ENCODE measurements at places on chromosomes 3 and 15.

DNA sequence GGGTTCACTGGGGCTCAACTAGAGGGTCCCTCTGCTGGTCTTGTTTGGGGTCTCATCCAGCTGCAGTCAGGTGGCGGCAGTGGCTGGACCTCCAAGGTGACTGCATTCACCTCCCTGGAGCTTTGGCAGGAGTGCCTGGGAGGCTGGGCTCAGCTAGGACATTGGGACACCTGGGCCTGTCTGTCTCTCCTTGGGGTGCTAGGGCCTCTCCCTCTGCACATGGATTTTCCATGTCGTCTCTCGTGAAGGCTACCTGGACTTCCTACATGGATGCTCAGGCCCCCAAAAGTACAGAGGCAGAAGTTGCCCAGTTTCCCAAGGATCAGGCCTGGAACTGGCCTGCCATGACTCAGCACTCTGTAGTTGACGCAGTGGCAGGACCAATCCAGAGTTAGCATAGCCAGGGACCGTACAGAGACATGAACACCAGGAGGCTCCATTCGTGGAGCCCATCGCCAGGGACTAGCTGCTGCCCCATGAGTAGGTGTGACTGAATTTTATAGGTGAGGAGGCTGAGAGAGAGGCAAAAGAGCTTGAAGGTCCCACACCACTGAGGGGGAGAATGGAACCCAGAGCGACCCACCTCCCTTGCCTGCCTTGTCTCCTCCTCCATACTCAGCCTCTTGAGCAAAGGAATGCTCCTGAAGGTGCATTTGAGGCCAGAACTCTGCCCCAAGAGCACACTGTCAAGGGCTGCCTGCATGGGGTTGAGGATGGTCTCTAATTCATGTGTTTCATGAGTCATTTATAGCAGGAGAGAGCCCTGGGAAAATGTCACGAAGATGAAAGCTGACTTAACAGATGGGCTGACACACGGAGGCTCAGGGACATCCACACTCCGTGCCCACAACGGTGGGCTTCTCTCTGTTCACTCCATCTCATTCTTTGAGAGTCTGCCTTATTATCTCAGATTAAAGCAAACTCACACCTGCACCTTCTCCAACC lies 13.0 kb upstream of the ALDH1A3 start:
- no peak for DNase-seq

GRCh38 chr3:38157117-38157516 lies 8.2 kb upstream of the OXSR1 start:
- DNase-seq: no peak

DNA sequence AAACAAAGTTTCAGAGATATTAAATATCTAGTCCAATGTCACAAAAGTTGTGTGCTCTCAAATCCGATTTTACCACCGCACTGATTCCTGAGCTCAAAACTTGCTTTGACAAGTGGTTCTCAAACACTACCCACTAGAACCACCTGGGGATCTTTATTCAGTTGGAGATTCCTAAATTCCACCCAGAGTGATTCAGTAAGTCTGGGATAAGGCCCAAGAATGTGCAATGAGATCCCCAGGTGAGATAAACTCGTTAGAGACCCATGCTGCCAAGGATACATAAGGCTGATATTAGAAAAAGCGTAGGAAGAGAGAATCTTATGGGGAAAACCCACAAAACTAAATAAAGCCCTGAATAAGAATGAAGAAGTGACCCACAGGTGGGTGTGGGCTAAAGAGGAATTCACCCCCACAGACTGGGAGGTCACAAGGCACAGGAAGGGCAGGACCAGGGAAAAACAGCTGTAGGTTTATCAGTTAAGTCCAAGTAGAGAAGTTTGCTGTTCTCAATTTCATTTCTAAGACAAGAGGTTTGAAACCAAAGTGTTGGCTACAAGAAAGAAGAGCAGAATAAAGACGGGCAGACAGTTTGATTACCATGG lies 11.5 kb upstream of the RPS17 start:
- no peak for DNase-seq

GRCh38 chr3:100706365-100706764 lies 2.9 kb upstream of the TFG start:
- DNase-seq: no peak

DNA sequence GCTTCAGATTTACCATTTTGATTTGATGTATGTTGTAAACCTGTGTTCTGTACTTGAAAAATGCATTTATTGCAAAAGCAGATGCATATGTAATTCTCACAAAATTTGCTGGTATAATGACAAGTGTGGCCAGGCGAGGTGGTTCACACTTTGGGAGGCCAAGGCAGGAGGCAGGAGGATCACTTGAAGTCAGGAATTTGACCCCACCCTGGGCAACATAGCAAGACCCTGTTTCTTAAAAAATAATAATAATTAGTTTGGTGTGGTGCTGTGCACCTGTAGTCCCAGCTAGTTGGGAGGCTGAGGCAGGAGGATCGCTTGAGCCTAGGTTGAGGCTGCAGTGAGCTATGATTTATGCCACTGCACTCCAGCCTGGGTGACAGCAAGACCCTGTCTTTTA lies 4.7 kb upstream of the HYKK start:
- no peak for DNase-seq

DNA sequence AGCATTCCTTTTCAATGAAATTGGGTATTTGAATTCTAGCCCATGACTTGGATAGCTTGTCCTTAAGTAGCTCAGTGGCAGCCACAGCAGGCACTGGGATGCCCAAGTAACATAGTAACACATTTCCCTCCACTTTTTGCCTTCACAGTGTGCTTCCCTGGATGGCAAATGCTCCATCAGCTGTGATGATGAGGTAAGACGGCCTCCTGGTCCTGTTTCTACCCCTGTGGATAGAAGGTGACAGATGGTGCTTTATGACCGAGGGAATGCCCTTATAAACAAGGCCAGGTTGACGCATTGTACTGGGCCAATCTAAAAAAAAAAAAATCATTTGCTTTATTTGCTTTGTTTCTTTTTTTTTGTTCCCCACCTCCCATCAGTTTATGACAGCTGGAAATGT lies 41.8 kb upstream of the LRTM1 start:
- no peak for DNase-seq

- no peak for DNase-seq
These were observed 439.7 kb downstream of the NTRK3 start for GRCh38 chr15:87816811-87817210.

GRCh38 chr3:186213946-186214345 lies 105.1 kb upstream of the ETV5 start:
- no peak for DNase-seq

- DNase-seq: no peak
These were observed 25.5 kb upstream of the ESYT3 start for GRCh38 chr3:138408751-138409570.

DNA sequence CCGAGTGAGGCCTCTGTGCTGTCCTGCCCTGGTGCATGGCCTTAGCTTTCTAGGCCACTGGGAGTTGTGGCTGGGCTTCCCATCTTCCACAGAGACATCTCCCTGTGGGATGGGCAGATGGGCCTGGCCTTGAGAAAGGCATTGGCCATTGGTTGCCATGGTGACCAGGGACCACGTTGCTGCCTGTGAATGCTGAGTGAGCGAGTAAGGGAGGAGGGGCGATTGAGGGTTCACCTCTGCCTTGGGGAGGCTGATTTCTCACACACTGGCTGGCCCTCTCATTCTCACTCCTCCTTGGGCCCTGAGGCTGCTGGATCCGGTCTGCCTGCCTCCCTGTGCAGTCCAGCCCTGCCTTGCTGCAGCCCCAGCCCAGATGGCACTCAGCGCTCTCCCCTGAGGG lies 26.4 kb upstream of the DOCK3 start:
- no peak for DNase-seq

GRCh38 chr15:42065033-42065432 lies 29.3 kb downstream of the PLA2G4D start:
- no peak for DNase-seq

- no peak for DNase-seq
These were observed 89.0 kb upstream of the LPP start for GRCh38 chr3:188064831-188065493.

GRCh38 chr15:93012786-93013185 lies 76.2 kb downstream of the RGMA start:
- no peak for DNase-seq

GRCh38 chr15:95464509-95464908 lies 866.0 kb upstream of the NR2F2 start:
- no peak for DNase-seq

DNA sequence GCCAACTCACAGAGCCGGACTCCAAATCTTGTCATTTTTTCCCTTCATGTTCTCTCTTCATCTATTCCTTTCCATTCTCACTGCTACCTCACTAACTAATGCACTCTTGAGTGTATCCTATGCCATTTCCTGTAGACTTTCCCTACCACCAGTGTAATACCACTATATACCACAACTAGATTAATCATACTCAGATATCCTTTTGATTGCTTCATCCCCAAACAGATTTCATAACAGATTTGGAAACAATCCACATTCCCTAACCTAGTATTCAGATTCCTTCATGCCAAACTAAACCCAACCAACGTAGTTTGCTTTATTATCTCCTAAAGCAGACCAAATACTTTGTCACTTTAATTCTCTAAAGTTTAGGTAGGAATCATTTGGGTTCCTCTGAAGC lies 2.6 kb upstream of the PLOD2 start:
- DNase-seq: no peak

- no peak for DNase-seq
These were observed 35.2 kb downstream of the U2SURP start for GRCh38 chr3:143036557-143036956.

DNA sequence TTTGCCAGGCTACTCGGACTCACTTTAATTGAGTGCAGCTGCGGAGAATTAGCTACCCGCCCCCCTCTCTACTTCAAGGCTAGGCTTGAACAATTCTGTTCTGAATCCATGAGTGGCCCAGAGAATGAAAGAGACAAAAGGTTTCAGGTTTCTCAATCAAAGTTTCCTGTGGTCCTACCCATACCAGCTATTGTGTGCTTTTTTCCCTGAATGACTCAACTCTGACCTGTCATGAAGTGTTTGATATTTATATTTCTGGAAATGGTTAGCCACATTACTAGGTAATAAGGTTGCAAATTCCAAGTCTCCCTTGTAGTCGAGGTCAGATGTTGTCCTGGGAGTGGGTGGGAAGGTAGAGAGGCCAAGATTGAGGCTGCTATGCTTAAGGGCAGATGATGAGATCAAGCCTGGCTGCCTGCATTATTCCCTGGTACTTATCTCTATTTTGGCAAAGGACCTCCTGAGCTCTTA lies 392.7 kb upstream of the TBL1XR1 start:
- peak; percentile 65 for DNase-seq

GRCh38 chr15:35443376-35443775 lies 102.6 kb downstream of the DPH6 start:
- no peak for DNase-seq

DNA sequence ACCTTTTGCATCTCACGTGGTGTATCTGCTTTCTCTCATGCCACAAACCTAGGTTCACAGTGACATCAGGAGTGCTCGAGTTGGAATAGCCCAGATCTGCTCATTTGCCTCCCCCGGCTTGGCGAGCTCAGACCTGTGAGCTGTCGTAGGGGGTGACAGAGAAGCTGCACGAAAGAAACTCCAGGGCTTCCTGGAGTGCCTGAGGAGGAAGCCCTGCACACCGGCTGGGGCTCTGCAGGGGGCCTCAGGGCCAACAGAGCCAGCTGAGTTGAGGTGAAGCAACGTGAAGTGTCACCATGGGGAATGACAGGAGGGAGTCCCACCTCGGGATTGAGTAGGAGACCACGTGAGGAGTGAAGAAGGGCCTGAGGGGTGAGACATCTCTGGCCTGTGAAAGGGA lies 62.5 kb downstream of the RPN1 start:
- DNase-seq: no peak

DNA sequence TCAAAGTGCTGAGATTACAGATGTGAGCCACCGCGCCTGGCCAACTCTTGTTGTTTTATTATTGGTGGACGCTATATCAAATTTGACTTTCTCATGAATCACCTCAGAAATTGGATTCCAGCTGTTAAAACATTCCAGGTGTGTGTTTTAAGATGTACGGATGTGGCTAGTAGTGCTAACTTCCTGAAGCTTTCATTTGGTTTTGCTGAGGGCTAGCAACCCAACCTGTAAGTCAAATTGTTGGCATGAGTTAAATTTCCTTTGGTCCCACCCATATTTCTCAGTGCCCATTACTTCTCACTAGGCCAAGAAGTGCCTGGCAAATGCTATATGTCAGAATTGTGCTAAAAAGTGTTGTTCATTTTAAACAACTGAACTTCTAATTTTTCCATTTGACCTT lies 13.1 kb upstream of the KAT2B start:
- DNase-seq: no peak

DNA sequence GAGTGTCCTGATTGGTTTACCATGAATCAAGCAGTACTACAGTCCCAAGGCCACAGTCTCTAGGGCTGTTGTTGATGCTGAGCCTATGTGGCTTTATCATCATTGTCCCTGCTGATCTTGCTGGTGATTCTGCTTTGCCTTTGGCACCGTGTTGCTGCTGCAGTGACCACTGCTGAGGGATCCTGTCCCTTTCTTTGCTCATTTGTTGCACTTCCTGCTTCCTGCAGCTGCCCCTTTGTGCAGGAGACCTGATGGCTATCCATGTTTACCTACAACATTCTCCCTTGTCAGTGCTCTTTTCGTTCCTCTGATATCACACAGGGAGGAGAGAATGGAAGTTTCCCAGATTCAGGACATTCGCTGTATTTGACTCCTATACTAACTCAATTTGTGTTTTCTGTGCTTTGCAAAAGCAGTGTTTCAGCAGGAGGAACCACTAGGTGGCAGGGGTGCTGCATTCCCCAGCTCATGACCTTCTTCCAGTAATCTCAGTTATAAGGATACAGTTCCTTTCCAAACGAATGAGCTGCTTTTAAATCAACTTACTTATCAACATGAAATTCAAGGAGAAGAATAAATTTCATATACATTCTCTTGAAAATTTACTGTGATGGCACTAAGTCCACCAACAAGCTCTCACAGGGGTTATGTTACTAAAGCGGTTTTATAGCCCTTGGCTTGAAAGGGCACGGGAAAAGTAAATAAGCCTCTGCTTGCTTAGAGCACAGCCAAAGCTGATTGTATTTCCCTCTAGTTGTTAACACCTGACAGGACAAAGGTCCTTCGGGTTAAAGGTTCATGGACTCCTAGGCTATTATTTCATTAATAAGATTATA lies 9.7 kb upstream of the THUMPD3 start:
- peak; percentile 66 for DNase-seq
